ENCODE measurements at places on chromosomes 5 and 9.
A peak's percentile ranks its signal among the peaks of the same experiment; 100 is the strongest.

GRCh38 chr9:31740705-31741104 is 643.7 kb upstream of the ACO1 start:
- DNase-seq = no peak

DNA sequence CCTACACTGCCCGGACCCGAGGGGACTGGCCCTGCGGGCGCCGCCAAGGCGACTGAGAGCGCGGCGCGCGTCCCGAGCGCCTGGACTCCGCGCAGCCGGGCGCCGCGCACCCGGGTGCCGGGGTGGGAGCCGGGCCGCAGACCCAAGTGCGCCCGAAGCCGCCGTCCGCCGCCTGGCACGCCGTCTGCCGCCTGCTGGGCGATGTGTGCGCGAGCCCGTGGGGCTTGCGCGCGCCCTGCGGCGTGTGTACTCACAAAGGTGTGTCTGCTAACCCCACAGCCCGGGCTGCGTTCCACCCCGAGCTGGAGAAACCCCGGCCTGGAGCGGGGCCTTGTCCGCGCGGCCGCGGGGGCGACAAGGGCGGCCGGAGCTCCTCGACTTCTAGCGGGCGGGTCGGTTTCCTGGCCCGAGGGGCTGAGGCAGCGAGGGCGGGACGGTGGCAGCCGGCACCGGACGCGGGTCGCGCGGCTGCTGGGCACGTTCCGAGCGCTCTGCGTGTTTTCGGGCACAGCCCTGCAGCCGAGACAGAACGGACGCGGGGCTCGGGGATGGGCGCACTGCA is 1.1 kb upstream of the ZSWIM6 start:
- DNase-seq = peak; percentile 76

GRCh38 chr5:73135021-73135420 is 14.6 kb downstream of the TMEM171 start:
- no peak for DNase-seq

- no peak for DNase-seq
Observed at GRCh38 chr5:95816341-95816740, 6.2 kb downstream of the GLRX start.

- no peak for DNase-seq
Observed at GRCh38 chr9:129816501-129817435, 7.2 kb downstream of the TOR1A start.

DNA sequence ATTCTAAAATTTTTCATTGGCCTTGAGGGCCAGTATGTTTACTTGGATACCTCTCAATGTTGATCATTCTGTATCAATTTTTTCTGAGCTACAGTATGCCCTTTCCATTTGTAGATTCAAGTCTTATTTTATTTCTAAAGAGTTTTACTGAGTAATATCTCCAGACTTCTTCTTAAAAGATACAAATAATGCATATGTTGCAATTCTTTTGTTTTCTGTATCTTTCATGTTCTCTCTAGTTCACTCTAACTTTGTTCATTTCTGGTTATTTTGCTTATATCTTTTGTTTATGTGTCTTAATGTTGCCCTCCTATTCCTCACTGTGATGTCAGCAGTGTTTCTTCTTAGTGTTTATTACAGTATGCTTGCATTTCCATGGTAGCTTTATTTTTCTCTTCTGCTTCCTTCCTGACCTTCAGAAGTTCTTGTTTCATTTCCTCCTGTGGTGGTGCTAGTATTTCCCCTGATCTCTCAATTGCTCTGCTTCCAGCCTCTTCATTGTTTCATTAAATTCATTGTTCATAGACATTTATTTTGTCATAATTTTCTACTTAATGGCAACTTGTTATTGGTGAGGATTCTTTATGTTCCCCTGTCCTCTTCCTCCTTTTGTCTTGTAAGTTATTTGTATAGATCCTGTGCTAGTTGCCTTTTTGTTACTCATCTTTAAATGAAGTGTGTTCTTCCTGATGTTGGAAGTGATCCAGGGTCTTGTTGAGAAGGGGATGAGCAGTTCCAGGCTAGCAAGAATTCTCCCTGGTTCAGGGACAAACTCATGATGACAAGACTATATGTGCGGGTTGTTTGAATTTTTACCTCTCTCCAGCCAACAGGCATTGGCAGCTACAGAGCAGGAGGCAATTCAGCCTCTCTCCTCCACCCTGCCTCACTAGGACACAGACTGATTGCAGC is 160.8 kb downstream of the DEPDC1B start:
- DNase-seq = no peak

DNA sequence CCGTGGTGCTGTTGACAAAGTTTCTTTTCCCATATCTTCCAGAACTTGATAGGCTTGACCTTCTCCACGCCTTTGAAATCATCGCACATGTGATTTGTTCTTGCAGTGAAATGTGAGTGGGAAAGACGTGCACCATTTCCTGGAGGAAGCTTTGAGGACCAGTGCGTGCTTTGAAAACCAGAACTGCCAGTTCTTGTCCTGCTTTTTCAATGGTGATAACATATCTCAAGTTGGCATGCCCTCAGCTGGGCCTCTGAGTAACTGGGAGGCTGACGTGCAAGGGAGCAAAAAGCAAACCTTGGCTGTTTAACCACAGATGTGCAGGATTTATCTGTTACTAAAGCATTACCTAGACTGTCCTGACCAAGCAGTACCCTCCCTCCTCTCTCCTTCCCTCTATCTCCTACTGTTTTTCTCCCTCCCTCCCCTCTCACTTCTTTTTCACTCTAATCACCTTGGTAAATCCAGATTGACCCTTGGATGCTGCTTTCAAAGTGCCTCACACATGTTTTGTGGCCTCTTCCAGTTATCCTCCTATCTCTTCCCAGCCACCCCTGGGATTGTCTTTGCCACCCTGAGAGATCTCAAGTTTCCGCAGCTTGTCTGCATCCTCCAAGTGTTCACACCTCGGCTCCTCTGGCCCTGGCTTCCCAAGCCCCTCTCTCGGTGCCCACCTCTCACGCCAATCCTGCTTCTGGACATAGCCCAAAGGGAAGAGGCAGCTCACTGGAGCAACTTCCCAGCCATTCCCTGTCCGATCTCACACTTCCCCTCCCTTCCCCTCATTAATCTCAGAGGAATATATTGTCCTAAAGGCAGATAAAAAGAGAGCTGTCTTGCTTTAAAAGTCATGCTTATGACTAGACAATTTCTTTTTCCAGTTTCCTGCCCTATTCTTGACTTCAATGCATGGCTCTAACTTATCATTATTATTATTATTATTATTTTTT is 198.3 kb downstream of the ERCC6L2 start:
- DNase-seq = no peak

GRCh38 chr9:106277966-106278365 is 583.6 kb downstream of the TMEM38B start:
- DNase-seq = no peak

DNA sequence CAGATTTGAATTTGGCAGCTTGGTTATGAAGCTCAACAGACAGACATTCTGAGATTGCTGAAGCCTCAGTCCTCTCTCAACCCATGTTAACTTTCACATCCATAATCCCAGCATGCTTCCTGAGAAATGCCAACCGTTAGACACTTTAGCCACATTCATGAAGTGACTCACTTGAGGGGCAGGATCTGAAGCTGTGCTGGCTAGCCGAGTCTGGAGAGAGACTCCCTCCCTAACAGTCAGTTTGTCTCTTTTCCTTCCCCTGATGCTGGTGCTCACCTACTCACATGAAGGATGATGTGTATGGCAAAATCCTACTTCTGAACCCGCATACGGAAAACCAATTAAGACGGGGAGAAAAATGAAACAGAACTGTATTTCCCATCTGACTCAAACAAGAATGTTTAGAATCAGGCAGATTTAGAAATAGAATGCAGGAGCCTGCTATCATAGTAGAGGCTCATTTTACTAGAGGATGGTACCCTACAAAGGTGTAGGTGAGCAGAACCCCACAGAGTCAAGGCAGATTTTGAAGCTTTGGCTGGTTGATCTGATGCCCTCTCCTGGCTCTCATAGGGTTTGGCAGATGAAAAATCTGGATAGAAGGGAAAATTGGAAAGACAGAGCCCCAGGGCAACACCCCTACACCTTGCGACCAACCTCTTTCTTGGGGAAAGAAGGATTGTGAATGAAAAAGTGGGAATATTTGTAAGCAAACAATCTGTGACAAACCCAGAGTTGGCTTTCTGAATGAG is 150.9 kb upstream of the LHFPL2 start:
- no peak for DNase-seq

- no peak for DNase-seq
Observed at GRCh38 chr9:100350188-100350587, 2.6 kb downstream of the TEX10 start.

GRCh38 chr5:1881731-1882336 is 891 bp downstream of the IRX4 start:
- no peak for DNase-seq
